ENCODE measurements at places on chromosomes 4 and X.

DNA sequence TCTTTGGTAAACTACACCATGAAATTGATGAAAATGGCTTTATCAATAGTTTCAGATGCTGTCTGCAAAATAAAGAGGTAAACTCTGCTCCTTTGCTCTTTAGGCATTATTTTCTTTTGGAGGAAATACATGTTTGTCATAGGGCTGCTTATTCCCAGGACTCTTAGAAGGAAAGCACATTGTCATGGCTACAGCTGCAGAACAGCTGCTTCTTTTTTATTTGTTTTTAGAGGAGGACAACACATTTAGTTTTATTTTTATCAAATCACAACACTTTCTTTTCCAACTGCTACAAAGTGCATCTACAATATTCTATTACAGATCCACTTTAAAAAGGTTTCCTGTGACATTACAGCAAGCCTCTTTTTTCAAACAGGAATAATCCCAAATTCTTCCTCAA lies 12.7 kb upstream of the HPF1 start:
- DNase-seq, result no peak

DNA sequence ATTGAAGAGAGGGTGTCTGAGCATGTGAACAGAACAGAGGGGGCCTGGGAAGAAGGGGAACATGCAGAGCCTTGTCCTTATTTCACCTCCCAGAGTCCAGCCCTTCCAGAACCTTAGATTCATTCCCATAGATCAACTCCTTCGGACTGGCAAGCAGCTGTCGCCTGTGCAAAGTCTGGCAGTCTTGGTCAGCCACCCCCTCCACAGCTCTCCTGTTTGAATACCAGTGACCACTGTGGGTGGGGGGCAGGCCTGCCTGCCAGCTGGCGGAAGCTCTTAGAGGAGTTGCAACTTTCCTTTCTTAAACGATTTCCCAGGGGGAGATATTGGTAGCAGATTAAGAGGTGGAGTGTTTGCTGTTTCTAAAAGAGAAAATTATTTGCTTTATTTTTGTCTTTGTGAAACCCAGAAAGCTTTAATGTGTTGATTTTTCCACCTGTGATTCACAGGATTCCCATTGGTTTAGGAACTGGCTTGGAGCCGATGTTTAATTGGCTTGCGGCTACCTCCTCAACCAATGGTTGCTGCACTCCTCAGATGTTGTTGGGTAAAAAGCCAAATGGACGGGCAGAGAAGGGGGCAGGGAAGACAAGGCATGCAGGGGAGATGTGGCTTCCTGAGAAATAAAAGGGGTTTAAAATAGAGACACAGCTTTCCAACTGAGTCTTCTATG lies 62.2 kb upstream of the PRPS1 start:
- peak; percentile 27 for DNase-seq

GRCh38 chr4:180100433-180101344 lies 2142.5 kb upstream of the TENM3 start:
- DNase-seq, result no peak

DNA sequence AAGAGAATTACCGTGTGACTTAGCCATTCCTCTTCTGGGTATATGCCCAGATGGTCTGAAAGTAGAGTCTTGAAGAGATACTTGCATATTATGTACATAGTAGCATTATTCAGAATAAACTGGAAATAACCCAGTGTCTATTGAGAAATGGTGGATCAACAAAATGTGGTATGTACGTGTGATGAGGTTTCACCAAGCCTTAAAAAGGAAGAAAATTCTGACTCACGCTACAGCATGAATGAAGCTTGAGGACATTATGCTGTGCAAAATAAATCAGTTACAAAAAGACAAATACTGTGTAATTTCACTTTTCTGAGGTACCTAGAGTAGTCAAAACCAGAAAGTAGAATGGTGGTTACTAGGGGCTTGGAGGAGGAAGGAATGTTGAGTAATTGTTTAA lies 37.3 kb downstream of the GBA3 start:
- no peak for DNase-seq

GRCh38 chr4:176002007-176002613 lies 63.5 kb upstream of the WDR17 start:
- DNase-seq, result peak; percentile 1

DNA sequence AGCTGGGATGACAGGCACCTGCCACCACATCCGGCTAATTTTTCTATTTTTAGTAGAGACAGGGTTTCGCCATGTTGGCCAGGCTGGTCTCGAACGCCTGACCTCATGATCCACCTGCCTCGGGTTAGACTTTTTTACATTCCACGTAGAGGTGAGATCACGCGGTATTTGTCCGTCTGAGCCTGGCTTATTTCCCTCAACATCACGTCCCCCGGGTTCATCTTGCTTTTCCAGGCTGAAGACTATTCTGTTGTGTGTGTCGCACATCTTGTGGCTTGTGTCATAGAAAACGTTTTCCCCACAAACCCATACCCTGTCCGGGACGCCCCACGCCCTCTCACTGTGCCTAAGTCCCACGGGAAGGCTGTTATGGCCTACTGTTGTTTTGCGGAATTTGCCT lies 185.3 kb downstream of the CRLF2 start:
- DNase-seq, result no peak

DNA sequence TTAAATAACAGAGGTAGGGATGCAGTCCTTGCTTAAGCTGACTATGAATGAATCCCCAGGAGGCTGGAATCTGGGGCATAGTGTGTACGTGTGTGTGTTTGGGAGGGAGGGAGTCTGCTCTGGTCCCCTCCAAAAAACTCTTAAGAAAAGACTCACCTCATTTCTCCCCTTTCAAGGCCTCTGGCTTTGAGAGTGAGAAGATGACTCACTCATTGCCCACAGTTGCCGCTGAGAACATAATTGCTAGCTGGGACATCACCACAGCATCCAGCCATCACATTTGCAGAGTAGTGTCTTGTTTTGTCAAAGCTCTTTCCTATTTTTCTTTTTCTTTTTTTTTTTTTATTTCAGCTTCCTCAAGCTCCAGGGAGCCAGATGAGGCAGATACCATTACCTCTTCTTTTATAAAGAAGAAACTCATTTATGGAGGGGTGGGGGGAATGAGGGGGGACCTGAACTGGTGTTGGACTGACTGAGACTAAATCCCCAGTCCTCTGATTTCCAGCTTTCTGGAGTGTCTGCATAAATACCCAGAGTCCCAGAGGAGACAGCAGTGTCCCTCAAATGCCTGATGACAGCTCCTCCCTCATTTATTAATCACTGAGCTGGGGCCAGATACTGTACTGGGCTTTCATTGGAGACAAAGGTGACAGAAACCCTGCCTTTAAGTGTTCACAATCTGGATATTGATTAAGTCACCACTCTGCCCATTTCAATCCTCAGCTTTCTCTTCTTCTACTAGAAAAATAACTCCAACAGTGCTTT lies 61.9 kb upstream of the LAS1L start:
- no peak for DNase-seq

GRCh38 chrX:133523081-133523487 lies 107.8 kb upstream of the GPC4 start:
- DNase-seq, result no peak

DNA sequence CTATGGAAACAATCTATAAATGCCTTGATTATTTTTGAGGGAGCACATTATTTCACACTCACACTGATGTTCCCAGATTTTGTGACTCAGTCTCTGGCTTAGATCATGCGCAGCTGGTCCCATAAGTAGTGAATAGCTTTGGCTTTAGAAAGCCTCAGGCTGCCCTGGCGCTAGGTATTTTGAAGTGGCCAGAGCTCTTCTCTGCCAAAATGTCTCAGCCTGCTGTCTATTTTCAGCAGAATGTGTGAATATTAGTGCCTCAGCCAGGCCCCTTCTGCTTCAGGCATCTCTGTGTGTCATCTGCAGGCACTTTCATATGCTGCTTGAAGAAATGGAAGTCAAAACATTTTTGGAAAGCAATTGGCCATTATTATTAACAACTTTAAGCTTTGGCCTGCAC lies 931.0 kb upstream of the INTU start:
- DNase-seq, result peak; percentile 46

GRCh38 chr4:175308236-175308635 lies 390.1 kb downstream of the ADAM29 start:
- DNase-seq, result no peak

- DNase-seq, result no peak
Measured at GRCh38 chr4:63786171-63786570, 623.1 kb downstream of the TECRL start.

DNA sequence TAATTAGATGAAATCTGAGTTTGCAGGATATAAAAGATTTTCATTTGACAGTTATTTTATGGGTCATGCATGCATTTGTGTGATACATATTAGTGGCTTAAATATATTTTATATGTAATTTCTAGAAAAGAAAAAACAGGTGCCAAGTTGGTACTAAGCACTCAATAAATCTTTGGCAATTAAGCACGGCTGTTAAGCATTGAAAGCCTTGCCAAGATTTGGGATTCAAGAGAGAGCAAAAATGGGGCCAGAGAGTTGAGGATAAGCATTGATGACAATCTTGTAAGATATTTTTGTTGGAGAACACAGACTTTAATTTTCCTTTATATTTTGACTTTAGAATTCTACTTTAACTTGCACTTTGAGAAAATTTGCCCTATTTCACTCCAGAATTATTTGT lies 249.8 kb upstream of the MAD2L1 start:
- no peak for DNase-seq

- peak; percentile 14 for DNase-seq
Measured at GRCh38 chr4:121307445-121308327, 73.1 kb downstream of the QRFPR start.

- no peak for DNase-seq
Measured at GRCh38 chr4:72679666-72680065, 110.6 kb upstream of the ADAMTS3 start.

DNA sequence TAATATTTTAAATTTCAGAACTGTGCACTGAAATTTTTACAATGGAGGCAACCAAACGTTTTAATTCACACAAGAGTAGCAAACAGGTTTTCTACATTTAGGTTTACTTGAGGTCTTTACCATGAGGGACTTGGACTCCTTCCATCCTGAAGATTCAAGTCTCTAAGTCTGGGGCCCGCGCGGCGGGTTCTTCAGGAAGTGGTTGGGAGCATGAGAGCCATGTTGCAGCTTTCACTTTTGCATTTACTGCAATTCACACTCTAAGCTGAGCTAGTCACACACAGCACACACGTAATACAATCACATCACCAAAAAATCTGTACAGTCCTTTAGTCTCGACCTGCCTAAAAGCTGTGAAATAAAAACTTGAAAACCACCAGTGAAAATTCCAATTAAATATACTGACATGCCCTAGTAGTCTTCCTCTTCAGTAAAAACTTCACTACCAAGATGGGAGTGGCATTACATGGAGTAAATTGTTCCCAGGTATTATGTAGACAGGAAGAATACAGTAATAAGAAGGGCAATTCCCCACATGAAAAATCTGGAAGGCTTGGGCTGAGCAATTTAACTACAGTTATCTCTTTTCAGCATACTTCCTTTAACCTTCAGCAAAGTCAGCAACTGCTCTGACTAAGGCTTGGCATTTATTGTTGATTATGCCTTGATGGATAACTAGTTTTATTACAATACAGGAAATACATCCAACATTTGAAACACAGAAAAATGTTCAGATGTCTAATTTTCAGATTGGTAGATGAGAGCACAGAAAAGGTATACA lies 571.1 kb upstream of the DIPK2B start:
- DNase-seq, result no peak

DNA sequence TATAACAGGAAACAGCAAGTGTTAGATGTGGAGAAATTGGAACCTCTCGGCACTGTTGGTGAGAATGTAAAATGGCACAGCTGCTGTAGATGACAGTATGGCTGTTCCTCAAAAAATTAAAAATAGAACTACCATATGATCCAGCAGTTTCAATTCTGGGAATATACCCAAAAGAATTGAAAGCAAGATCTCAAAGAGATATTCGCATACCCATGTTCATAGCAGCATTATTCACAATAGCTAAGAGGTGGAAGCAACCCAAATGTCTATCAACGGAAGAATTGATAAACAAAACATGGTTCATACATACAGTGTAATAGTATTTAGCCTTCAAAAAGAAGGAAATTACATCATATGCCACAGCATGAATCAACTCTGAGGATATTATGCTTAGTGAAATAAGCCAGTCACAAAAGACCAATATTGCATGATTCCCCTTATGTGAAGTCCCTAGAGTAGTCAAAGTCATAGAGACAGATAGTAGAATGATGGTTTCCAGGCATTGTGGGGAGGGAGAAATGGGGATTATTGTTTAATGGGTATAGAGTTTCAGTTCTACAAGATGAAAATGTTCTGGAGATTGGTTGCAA lies 467.7 kb downstream of the IDS start:
- no peak for DNase-seq

GRCh38 chrX:84415140-84415539 lies 87.1 kb downstream of the HDX start:
- DNase-seq, result no peak

GRCh38 chr4:165505958-165506837 lies 127.4 kb downstream of the CPE start:
- no peak for DNase-seq

GRCh38 chrX:103477496-103477895 lies 41.8 kb downstream of the RAB40A start:
- no peak for DNase-seq

- no peak for DNase-seq
Measured at GRCh38 chr4:20572976-20573375, 127.3 kb upstream of the PACRGL start.

GRCh38 chrX:54494166-54494988 lies 1.7 kb downstream of the FGD1 start:
- DNase-seq, result no peak

DNA sequence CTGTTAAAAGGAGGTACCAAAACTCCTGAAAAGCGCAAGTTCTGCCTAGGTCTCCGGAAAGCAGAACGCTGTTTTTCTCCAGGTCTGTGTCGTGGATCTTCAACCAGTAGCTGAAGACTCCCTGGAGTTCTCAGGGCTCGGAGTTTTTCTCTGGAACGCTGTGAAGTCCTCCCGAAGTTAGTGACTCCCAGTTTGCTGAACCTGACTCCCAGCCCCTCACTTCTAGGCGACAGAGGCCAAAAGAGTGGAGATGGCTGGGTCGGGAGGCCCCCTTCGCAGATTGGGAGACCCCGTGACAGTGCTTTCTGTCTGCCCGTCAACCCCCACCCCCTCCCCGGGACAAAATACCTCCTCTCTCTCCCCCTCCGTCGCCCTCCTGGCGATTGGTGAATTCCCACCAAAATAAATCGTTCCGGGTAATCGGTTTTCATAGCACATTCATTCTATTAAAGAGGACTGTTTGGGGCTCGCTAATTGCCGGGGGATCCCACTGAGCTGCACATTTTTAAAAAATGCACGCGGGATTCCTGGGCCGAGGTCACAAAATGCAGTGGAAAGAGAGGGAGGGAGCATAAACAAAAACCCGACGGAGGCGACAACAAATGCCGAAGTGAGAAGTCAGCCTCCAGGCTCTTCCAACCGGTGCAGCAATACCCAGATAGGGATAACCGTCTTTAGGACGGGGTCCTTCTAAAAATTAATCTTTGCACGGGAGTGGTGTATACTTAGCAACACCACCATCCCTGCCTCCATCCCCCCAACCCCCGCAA lies 4.0 kb upstream of the MSX1 start:
- no peak for DNase-seq
